ENCODE measurements at places on chromosomes 13 and 19. TPM values are rescaled to one million over a fixed set of nuclear protein-coding genes. Genes with fewer than 3 reads are reported as not detected.

The TMEM221 gene
- total RNA-seq = not detected

- peak; percentile 60 for DNase-seq
Observed at GRCh38 chr19:51552996-51553725, 17.9 kb upstream of the ZNF175 start.

DNA sequence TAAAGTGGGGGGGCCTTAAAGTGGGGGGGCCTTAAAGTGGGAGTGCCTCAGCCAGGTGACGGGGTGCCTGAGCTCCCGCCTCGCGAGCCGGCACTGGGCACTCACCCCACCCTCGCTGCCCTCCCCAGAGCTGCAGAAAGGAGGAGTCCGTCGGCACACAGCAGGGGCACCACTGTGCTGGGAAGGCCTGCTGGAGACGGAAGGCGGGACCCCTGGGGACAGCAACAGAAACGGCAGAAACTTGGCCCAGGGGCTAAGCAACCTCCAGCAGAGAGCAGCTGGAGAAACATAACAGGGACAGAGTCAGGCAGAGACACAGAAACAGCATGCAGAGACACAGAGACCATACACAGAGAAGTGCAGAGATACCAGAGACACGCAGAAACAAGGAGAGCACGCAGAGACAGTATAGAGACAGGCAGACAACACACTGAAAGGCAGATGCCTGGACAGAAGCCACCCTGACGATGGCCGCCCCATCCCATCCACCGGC, 7.9 kb downstream of the CFD start:
- no peak for DNase-seq

GRCh38 chr19:52566588-52566987, 3.5 kb upstream of the ZNF701 start:
- DNase-seq = peak; percentile 91

- no peak for DNase-seq
Observed at GRCh38 chr19:10544242-10544752, 593 bp downstream of the ATG4D start.

DNA sequence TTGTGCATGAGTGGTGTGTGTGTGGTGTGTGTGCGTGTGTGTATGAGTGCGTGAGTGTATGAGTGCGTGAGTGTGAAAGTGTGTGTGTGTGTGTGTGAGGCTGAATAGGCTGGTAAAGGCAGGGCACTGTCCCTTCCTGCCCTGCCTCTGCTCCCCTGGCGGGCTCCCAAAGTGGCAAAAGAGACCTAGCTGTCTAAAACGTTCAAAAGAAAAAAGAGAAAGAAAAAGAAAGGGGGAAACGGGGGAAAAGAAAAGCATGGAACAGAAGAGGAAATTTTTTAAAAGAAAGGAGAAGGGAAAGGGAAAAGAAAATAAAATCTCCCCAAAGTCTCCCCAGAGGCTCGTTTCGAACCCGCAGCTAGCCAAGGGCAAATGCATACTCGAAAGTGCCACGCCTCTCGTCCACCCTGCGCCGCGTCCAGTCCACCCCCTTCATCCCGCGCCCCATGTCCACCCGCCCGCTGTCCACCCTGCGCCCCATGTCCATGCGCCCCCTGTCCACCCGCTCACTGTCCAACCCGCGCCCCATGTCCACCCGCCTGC, 37.0 kb upstream of the FLT1 start:
- no peak for DNase-seq

GRCh38 chr13:22748866-22749577, 431.8 kb upstream of the SGCG start:
- no peak for DNase-seq

GRCh38 chr13:30715837-30716236, 19.5 kb upstream of the ALOX5AP start:
- DNase-seq = no peak

The KLK3 gene
- not detected for total RNA-seq

DNA sequence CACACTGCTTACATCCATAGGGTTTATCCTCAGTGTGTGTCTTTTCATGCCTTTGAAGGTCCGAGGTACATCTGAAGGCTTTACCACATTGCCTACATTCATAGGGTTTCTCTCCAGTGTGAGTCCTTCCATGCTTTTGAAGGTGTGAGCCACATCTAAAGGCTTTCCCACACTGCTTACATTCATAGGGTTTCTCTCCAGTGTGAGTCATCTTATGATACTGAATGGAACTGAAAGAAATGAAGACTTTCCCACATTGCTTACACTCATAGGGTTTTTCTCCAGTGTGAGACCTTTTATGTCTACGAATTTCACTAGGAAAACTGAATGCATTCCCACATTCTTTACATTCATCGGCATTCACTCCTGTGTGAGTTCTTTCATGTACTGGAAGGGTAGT, 7.1 kb downstream of the ZNF20 start:
- no peak for DNase-seq

The BRME1 gene
- 0.32 TPM for total RNA-seq

The OBI1 gene
- 12.6 TPM for total RNA-seq

DNA sequence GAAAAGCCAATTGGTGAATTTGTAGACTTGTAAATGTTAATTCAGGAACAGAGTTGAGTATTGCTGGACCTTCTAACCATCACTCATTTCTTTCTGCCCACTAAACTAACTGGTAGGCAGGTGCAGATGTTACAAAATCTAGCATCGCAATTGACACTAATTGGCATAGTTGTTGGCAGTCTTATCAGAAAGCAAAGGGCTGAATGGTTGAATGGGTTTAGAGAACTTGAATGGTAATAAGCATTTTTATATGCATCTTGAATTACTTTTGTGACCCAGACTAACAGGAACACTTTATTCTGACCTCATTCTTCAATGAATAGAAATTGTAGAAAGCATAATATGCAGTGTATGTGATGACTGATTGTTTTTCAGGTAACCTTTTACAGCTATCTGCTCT, 189.1 kb downstream of the GGACT start:
- no peak for DNase-seq

DNA sequence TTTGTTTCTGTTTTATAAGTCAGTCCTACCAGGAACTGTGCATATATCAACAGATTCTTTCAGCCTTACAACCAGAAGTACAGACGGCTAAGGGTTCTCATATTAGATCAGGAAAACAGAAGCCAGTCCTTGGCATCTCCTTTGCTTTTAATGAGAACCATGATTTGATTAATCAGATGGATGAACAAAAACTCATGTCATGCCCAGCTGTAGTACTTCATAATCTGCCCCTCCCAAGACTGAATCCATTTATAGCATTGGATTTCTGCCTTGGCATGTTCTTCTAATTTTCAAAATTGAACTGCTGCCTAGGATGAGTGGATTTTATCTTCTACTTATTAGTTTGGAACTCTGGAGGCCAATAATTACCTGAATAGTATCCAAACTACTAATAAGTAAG, 617.2 kb downstream of the SLITRK5 start:
- DNase-seq = no peak

GRCh38 chr19:1389033-1389940, 5.6 kb downstream of the NDUFS7 start:
- no peak for DNase-seq

GRCh38 chr13:75443356-75443958, 38.5 kb downstream of the TBC1D4 start:
- no peak for DNase-seq

The MEIOSIN gene
- total RNA-seq = not detected

The GPC6 gene
- total RNA-seq = 6.0 TPM

- no peak for DNase-seq
Observed at GRCh38 chr19:55386493-55386971, 800 bp downstream of the RPL28 start.

The IGFL2 gene
- not detected for total RNA-seq

The PTPRS gene
- 114 TPM for total RNA-seq

DNA sequence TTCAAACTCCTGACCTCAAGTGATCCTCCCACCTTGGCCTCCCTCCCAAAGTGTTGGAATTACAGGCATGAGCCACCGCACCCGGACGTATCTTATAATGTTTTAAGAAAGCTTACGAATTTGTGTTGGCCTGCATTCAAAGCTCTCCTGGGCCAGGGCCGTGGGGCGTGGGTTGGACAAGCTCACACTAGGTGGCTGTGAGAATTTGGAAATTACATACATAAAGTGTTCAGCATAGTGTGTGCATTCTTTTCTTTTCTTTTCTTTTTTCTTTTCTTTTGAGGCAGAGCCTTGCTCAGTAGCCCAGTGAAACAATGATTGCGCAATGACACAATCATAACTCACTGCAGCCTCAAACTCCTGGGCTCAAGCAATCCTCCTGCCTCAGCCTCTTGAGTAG, 2.6 kb downstream of the ZSWIM4 start:
- DNase-seq = peak; percentile 64

GRCh38 chr13:103325672-103326071, 259.5 kb upstream of the SLC10A2 start:
- DNase-seq = no peak

GRCh38 chr19:1577090-1577928, 9.2 kb upstream of the MEX3D start:
- DNase-seq = no peak

The REEP6 gene
- 0.97 TPM for total RNA-seq
